CD4-positive, alpha-beta memory T cell (primary cell): ENCODE measurements at places on chromosomes 12 and 14.

GRCh38 chr12:82596483-82596882, 90.2 kb upstream of the TMTC2 start:
- DNase-seq: no peak

DNA sequence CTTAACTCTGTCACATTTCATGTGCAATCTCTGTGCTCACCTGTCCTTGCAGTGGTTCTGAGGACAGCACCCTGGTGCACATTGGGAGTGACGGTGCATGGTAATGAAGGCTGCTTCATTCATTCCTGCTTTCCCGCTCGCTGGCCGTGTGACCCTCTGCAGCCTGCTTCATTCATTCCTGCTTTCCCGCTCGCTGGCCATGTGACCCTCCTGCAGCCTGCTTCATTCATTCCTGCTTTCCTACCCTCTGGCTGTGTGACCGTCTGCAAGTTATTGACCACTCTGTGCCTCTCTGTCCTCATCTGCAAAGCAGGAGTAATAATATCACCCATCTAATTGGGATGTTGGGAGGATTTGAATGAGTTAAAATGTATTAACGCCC, 189.1 kb upstream of the TMEM132C start:
- no peak for DNase-seq

DNA sequence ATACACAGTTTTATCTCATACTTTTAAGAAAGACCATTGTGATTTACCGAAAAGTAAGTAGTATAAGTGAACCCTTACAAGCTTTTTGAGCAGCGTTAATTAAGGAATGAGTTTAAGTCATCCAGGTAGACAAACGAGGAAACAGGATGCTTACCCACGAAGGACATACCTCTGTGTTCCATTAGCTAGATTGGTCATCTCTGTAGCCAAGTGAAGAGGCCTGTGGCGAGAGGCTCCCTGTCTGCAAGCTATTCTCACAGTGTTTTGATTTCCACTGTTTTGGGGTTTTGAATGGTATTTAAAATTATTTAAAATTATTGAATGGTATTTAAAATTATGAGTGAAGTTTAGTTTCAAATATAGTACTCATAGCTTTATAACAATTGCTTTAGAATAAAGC, 342.1 kb upstream of the RGS6 start:
- DNase-seq: no peak

DNA sequence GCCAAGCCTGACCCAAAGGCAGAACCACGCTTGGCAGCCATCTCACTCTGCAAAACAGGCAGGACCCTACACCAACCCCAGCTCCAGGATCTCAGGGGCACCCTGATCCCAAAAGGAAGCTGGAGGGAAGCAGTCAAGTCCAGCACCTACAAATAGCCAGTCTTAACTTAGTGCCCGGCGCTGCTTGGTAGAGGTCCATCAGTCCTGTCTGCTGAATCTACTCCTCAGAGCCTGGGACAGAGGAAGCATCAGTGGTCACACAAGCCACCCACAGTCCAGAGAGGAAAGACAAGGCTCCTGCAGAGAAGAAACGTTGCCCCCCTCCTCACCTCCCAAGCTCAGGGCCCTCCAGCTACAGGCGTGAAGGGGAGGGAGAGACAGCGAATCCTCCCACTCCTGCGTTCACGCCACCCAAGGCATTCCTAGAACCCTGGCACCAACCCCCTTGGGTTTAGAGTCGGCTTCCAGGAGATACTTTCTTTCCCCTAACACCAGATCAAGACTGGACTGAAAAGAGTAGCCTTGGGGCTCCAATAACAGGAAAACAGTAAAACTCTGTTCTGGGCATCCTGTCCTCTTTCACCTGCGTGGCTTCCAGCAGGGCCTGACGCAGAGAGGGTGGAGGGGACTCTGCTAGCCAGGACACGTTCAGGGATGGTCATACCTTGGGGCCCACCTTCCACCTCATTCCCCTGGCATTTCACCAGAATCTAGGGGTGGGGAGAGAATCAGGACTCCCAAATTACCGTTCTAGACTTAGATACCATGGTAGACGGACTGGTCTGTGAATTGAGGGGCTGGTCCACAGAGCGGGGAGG, 1.2 kb downstream of the PXN start:
- DNase-seq: peak; percentile 29

- no peak for DNase-seq
These were observed 9.8 kb downstream of the VPS37B start for GRCh38 chr12:122886161-122886560.

GRCh38 chr12:70157099-70157498, 86.1 kb upstream of the CNOT2 start:
- DNase-seq: no peak

DNA sequence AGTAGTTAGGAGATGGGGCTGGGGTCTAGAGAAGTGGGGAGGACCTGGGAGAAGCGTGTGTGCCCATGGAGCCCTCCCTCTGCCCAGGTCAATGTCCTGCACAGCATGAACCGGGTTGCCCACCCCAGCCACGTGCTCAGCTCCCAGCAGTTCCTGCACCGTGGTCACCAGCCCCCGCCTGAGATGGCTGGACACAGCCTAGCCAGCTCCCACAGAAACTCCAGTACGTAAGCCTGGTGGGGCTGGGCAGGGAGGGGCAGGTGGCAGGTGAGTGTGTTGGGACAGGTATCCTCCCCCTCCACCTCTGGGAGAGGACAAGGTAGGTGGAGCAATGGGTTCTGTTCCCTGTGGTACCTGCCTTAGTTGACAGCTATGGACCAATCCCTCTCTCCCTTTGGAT, 20.7 kb downstream of the CLSTN3 start:
- DNase-seq: no peak

DNA sequence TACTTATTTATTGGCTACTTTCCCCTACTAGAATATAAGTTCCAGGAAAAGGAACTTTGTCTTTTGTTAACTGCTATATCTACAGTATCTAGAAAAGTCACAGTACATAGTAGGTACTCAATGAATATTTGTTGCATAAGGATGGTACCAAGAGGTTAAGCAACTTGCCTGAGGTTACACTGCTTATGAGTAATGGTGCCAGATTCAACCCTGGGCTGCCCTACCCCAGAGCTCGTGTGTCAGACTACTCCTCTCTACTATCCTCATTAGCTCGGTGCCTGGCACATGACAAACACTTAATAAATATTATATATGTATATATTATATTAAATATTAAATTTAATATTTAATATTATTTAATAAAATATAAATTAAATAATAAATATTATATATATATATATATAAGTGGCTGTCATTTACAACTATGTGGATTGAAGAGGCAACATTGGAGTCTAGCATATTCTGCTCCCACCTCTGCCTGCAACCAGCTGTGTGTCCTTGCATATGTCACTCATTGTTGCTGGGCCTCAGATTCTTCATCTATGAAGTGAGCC, 25.4 kb downstream of the UTP20 start:
- no peak for DNase-seq

DNA sequence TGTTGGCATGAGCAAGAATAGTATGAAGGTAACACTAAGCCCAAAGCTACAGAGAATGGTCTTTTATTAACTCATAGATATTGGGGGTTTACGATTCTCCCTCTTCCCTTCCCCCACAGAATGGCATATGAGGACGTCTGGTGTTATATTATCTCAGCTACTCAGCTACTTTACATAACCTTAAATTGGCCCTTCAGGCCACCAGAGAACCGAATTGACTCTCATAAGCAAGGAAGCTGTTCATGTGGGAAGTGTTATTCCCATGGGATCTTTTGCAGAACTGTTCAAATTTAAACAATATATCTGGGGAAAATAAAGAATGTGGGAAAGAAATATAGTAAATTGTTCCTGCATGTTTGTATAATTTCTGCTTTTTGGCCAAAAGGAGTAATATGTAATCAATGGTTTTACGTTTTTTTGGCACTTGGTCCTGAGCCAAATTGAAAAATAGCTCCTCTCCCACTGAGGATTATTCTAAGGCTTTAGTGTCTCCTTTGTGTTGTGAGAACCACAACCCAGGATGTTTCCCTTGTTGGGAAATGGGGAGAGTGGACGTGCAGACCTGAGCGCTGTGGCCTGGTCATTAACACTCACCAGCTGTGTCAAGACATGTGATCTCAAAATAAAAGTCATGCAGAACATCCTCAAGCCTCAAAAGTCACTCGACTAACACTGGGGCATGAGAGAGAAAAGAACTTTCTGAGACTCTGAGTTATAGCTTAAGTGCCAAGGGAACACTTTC, 31.8 kb upstream of the CMAS start:
- DNase-seq: no peak

GRCh38 chr14:97283841-97284240, 486.7 kb downstream of the VRK1 start:
- DNase-seq: no peak

- no peak for DNase-seq
These were observed 181.6 kb upstream of the LMNTD1 start for GRCh38 chr12:25734529-25735180.

- no peak for DNase-seq
These were observed 358.7 kb downstream of the RAD51B start for GRCh38 chr14:68178282-68178681.

- no peak for DNase-seq
These were observed 238.8 kb upstream of the RGS6 start for GRCh38 chr14:71693381-71693780.

DNA sequence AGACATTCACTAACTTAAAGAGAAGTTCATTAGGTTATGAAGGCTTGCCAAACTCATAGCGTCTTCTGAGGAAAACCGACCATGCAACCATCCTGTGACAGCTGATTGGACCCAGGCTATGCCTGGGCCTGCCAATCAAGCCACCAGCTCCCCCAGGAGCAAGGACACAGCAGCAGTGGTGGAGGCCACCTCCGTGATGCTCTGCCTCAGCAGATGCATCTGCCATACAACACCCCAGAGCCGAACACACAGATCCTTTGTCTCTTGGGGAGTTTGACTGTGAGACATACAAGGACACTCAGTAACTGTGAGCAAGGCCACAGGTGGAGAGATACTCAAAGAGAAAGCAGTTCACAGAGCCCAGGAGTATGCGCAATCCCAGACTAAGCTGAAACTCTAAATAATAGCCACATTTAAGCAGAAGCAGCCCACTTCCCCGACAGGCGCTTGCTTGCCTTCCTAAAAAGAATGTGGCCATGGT, 10.0 kb upstream of the CNIH1 start:
- no peak for DNase-seq

- DNase-seq: no peak
These were observed 14.0 kb upstream of the DPF3 start for GRCh38 chr14:72907886-72908285.

GRCh38 chr14:100421756-100422470, 98.8 kb downstream of the SLC25A47 start:
- no peak for DNase-seq

GRCh38 chr14:49986343-49987014, 93.6 kb downstream of the ARF6 start:
- DNase-seq: no peak

DNA sequence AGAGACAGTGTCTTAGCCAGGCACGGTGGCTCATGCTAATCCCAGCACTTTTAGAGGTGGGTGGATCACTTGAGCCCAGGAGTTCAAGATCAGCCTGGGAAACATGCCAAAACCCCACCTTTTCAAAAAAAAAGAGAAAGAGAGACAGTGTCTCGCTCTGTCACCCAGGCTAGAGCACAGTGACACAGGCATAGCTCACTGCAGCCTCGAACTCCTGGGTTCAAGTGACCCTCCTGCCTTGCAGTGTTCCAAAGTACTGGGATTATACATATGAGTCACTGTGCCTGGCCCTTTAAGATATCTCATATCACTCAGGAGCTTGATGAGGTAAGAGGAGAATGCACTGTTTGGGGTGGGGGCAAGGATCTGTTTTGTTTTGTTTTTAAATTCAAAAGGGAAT, 48.1 kb upstream of the LTBP2 start:
- DNase-seq: no peak

DNA sequence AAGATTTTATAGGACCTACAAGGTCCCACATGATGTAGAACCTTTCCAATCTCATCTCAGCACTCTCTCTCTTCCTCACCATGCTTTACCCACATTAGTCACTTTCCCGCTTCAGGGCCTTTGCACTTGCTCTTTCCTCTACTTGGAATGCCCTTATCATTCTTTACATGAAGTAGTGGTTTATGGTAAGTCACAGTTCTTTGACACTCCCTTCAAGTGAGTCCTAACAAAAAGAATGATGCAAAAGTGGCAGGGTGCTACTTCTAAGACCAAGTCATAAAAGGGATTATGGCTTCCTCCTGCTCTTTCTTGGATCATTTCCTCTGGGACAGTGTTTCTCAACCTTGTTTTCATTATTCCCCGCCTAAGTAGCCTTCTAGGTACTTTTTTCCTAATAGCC, 13.1 kb downstream of the TMBIM4 start:
- no peak for DNase-seq

GRCh38 chr14:90303473-90303872, 28.3 kb downstream of the NRDE2 start:
- DNase-seq: no peak

DNA sequence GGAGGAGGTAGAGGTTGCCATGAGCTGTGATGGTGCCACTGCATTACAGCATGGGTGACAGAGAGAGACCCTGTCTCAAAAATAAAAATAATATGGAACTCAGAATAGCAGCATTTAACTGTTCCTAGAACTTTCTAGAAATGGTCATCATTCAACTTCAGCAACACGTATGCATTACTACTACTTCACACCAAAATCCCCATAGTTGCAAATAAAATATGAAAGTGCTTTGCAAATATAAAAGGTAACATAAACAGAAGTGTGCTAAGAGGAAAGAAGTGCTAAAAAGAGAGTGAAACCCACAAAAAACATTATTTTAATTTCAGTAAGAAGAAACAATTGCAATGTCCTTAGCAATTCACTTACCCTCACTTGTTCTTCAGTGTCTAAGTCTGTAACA, 169.7 kb upstream of the NUDT4 start:
- no peak for DNase-seq

DNA sequence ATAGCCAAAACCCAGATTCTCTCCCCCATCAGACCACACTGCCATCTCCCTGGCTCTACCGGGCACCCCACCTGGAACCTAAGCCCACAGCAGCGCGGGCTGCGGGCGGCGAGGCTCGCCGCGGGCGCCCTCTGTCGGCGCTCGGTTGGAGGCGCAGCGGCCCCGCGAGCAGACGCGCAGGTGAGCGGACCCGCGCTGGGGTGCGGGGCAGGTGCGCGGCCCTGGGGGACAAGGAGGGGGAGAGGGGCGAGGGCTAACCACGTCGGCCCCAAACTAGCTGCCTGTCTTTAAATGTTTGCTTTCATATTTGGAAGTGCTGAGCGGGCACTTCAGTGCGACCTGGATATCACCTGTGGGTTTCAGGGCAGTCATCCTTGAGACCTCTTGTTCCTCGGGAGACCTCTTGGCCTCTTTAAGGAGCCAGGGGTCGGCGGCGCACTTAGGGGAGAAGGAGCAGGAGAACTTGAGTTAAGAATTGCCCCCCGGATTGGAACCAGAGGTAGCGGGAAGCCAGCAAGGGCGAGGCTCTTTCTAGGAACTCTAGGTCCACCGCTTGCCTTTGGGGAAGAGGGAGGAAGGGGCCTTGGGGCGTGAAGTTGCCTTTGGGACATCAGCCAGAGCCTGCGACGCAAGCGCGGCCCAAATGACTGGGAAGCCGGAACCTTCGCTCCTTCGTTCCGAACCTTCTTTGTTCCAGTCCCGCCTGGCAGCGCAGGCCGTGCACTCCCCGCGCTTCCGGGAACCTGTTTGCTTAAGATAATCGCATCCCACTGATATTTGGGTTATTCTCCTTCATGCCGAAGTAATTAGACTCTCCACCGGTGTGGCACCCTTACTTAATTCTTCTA, 78.7 kb downstream of the NEDD1 start:
- DNase-seq: peak; percentile 36

- no peak for DNase-seq
These were observed 338.9 kb downstream of the PDZRN4 start for GRCh38 chr12:41527062-41527461.

- DNase-seq: no peak
These were observed 476.2 kb downstream of the FSCB start for GRCh38 chr14:44030831-44031383.
